ENCODE measurements at places on chromosomes 2 and 18. TPM values are rescaled to one million over a fixed set of nuclear protein-coding genes. Genes with fewer than 3 reads are reported as not detected.

ITGA4 gene
- total RNA-seq: 0.60 TPM

SLC1A4 gene
- total RNA-seq: 12.3 TPM

TNS1 gene
- total RNA-seq: 45.8 TPM

PRSS56 gene
- not detected for total RNA-seq

C2orf66 gene
- total RNA-seq: 0.14 TPM

AKAIN1 gene
- total RNA-seq: not detected

EFHD1 gene
- total RNA-seq: 0.17 TPM

FABP1 gene
- total RNA-seq: not detected

USP37 gene
- total RNA-seq: 19.4 TPM

CEBPZOS gene
- total RNA-seq: 13.8 TPM

SERPINB12 gene
- not detected for total RNA-seq

ACMSD gene
- 0.34 TPM for total RNA-seq

FOXD4L1 gene
- 0.17 TPM for total RNA-seq

KCNF1 gene
- 1.0 TPM for total RNA-seq

TEKT4 gene
- total RNA-seq: not detected

ZDBF2 gene
- 22.1 TPM for total RNA-seq

CCL20 gene
- total RNA-seq: 1.0 TPM

CHRND gene
- not detected for total RNA-seq

ERICH2 gene
- total RNA-seq: not detected

DTNA gene
- 2.9 TPM for total RNA-seq

FOXI3 gene
- not detected for total RNA-seq

LYG1 gene
- total RNA-seq: 0.28 TPM

SKOR2 gene
- not detected for total RNA-seq

VIL1 gene
- total RNA-seq: not detected

SMIM21 gene
- not detected for total RNA-seq

ACAA2 gene
- total RNA-seq: 40.7 TPM

HOXD11 gene
- not detected for total RNA-seq

REG3A gene
- total RNA-seq: not detected

CIDEA gene
- total RNA-seq: 1.2 TPM

Data from dermis blood vessel endothelial cell (primary cell).